ENCODE measurements at places on chromosomes 6 and 20.

- DNase-seq = no peak
Measured at GRCh38 chr20:9279918-9280401, 211.1 kb downstream of the PLCB4 start.

DNA sequence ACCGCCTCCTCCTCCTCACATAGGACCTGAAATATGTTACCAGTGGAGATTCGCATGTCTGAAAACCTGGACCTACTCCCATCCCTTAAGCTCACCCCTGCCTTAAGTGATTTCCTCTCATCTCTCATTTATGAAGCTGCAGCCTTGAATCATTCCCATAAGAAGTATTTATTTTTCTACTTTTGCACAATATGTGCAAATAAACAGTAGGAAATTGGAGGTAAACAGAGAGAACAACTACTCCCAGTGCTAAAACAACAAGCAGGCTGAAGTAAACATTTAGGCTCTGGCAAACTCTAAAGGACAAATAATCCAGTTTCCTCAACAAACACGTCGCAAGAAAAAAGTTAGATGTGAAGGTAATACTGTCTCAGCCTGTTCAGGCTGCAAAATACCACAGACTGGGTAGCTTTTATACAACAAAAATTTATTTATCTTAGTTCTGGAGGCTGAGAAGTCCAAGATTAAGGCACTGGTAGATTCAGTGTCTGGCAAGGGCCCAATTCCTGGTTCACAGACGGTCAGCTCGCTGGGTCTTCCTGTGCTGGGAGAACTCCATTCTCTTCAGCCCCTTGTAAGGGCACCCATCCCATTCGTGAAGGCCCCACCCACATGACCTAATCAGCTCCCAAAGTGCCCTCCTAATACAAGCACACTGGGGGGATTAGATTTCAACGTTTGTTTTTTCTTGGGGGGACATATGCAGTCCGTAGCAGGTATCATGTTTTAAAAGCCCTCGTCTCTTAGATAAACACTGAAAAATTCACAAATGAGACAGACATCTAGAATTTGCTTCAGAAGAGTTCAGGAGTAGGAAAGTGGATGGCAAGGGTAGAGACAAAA lies 15.6 kb downstream of the SPATA2 start:
- DNase-seq = no peak

DNA sequence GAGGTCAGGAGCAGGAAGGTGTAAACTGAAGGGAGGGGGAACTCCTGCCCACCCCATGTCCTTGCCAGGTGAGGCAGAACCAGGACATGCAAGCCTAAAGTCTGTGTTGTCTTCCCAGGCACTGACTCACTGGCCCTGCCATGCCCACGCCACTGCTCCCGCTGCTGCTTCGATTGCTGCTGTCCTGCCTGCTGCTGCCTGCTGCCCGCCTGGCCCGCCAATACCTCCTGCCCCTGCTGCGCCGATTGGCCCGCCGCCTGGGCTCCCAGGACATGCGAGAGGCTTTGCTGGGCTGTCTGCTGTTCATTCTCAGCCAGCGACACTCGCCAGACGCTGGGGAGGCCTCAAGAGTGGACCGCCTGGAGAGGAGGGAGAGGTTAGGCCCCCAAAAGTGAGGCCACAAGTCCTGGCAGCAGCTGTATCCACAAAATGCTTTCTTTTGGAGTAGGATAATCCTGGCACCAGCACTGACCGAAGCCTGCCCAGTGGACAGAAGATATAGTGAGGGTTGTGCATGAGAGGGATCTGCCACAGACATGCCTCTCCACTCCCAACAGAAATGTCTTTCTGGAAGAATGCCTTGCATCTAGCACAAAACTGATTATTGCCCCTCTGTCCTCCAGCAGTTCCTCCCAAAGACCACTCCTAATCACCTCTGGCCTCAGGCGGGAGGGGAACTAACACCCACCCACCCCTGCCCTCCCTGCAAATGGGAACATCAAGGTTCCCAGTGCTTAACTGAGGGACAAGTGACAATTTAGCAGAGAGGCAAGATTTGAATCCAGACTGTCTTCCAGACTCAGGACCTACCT lies 812 bp downstream of the MYMX start:
- peak; percentile 78 for DNase-seq

- DNase-seq = no peak
Measured at GRCh38 chr20:41570557-41570956, 47.6 kb downstream of the CHD6 start.

- no peak for DNase-seq
Measured at GRCh38 chr20:62850333-62850974, 11.2 kb downstream of the TCFL5 start.

GRCh38 chr20:10453241-10453640 lies 18.1 kb downstream of the SLX4IP start:
- no peak for DNase-seq

GRCh38 chr20:51837436-51837835 lies 35.1 kb upstream of the SALL4 start:
- no peak for DNase-seq

- DNase-seq = no peak
Measured at GRCh38 chr20:3177746-3178485, 4.6 kb upstream of the LZTS3 start.

GRCh38 chr20:9403448-9403847 lies 110.9 kb upstream of the LAMP5 start:
- DNase-seq = no peak

- DNase-seq = no peak
Measured at GRCh38 chr20:63357921-63358905, 2.9 kb downstream of the CHRNA4 start.

GRCh38 chr20:19110881-19111460 lies 101.5 kb upstream of the SLC24A3 start:
- DNase-seq = no peak

- no peak for DNase-seq
Measured at GRCh38 chr6:139219746-139220145, 72.1 kb downstream of the TXLNB start.

- DNase-seq = peak; percentile 20
Measured at GRCh38 chr6:114783083-114783482, 440.3 kb upstream of the HS3ST5 start.

GRCh38 chr6:78222226-78222625 lies 569.4 kb downstream of the MEI4 start:
- no peak for DNase-seq

DNA sequence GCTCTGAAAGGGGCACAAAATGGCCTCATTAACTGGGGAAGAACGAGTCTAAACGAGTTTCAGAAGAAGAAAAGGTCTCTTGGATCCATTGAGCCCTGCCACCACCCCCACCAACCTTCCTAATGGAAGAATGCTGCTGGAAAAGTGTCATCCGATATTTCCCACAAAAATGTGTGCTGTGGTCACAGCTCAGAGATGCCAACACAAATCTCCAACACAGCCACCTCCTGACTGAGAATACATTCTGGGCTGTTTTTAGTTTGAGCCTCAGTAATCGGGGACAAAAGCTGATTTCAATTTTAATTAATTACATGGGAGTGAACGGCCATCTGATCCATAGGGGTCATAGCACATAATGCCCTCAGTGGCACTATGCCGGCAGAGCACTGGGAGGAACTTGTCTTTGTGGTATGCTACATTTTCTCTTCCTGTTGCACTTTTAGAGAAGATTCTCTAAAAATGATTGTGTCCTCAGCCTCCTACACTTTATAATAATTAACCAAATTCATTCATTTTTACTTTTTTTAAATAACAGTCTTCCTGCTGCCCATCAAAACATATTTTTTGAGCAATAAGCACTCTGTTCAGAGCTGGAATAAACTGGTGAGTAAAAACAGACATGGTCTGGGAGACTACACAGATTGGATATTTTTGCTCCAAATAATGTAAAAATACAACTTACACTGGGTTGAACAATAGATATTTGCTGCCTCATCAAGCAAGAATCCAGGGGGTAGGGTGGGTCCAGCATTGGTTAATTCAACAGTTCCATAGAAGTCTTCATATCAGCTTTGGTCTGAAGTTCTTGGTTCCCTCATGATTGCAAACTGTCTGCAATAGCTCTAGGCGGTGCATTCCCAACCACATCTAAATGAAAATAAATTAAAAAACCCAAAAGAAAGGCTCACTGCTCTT lies 143.6 kb upstream of the TMEM170B start:
- DNase-seq = peak; percentile 83

- DNase-seq = peak; percentile 12
Measured at GRCh38 chr6:3769610-3770009, 18.1 kb upstream of the PXDC1 start.

DNA sequence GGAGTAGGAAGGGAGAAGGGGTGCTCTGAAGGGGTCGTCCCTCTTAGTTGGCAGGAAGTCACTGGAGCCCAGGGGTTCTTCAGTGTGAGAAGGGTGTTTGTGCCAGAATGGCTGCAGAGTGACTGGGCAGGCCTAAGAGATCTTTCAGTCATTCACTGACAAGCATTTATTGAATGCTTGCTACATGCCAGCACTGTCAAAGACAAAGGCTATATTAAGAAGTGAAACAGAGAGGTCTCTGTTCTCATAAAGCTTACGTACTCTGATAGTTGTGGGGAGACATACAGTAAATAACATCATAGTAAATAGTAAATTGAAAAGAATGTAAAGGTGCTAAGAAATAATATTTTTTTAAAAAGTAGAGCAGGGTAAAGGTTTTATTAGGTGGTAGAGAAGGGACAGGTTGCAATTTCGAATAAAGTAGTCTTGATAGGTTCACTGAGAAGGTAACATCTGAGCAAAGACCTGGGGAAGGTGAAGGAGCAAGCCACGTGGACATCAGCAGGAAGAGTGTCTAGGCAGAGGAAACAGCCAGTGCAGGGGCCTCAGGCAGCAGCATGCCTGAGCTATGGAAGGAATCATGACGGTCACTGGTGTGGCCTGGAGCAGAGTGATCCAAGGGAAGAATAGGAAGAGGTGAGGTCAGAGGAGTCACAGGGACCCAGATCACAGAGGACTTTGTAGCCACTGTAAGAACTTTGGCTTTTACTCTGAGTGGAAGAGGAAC lies 36.3 kb upstream of the RNF8 start:
- no peak for DNase-seq

DNA sequence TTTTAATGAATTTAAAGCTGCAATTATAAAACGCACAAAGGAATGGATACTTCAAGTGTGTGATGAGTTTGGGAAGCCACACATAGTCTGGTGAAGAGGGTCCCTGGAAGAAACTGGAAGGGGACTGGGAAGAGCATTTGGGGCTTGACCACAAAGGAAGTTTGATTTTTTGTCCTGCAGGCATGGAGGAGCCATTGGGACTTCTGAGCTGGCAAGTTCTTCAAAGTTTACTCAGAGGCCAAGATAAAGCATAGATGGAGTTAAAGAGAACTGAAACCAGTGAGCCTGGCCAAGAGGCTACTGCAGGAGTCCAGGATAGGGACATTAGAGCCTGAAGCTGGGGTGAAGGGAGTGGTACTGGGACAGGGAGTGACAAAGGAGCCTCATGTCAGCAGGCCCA lies 95.0 kb downstream of the AIG1 start:
- DNase-seq = no peak

- no peak for DNase-seq
Measured at GRCh38 chr6:20744911-20745557, 210.8 kb downstream of the CDKAL1 start.

DNA sequence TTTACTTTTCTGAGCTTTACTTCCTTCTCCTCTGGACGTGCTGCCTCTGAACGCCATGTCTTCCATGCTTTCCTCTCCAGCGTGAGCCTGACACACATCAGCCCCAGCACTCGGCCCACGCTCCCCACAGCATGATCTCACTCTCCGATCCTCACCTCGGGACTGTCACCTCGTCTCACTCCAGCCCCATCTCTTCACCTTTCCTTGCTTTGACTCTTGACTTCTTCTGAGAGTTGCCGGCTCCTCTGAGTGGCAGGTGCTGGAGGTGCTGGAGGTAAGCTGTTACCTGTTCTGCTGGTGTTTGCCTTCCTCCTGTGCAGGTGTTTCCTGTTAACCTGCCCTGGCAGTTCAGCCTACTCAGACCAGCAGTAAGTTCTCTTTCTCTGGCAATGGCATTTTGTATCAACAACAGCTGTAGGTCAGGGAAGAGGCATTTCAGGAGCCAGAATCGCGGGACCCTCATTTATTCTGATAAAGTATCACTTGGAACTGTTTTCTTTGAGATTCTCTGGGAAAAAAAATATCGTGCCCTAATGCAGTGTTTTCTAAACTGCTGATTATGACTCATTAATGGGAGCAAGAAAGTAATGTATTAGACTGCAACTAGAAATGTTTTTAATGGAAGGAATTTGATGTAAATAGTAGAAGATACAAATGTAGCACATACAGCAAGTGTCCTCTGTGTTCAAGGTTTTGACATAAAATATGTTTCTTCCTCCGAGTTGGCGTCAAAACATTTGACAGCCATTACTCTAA lies 106.5 kb downstream of the ARID1B start:
- DNase-seq = peak; percentile 44

GRCh38 chr20:11581271-11581670 lies 336.4 kb upstream of the BTBD3 start:
- DNase-seq = no peak

DNA sequence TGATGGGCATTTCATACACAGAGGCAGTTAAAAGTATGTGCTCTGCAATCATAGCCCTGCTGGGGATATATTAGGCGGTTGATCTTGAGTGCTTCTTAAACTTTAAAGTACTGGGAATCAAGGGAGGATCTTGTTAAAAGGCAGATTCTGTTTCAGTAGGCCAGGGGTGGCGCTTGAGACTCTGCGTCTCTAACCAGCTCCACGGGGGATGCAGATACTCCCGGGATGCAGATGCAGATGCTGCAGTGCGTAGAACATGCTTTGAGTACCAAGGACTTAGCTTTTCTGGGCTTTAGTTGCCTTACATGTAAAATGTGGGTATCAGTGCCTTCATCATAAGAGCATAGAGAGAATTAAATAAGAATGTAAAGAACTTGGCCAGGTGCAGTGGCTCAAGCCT lies 44.4 kb upstream of the ENPP5 start:
- DNase-seq = no peak

GRCh38 chr6:46901882-46902314 lies 19.8 kb downstream of the ADGRF5 start:
- peak; percentile 6 for DNase-seq

DNA sequence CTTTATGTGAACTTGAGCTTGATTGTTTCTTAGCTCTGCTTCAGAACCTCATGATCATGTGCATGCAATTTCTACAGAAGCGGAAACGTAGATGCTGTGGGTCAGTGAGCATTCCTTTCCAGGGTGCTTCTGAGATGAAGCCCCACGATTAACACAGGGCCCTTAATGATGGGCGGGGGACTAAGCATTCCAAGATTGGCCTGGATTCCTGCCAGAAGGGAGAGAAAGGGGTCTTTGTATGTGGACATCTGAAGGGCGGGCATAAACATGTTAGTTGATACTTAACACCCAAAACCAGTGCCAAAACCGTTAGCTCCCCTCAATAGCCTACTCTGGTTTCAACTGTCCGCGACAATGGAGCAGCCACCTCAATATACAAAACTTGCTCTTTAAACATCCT lies 46.9 kb upstream of the POU3F2 start:
- DNase-seq = no peak

GRCh38 chr6:7434672-7435071 lies 45.1 kb downstream of the RIOK1 start:
- DNase-seq = no peak

- peak; percentile 20 for DNase-seq
Measured at GRCh38 chr6:169714178-169714577, 10.1 kb downstream of the PHF10 start.
